NCI-H446 treated with DMSO at 0.1 percent for 48 hours (cell line): ENCODE measurements at places on chromosomes 4 and X.

GRCh38 chr4:42709392-42710065 is 52.6 kb upstream of the ATP8A1 start:
- DNase-seq = no peak

- DNase-seq = peak; percentile 6
Measured at GRCh38 chr4:52912608-52913007, 50.5 kb downstream of the RASL11B start.

DNA sequence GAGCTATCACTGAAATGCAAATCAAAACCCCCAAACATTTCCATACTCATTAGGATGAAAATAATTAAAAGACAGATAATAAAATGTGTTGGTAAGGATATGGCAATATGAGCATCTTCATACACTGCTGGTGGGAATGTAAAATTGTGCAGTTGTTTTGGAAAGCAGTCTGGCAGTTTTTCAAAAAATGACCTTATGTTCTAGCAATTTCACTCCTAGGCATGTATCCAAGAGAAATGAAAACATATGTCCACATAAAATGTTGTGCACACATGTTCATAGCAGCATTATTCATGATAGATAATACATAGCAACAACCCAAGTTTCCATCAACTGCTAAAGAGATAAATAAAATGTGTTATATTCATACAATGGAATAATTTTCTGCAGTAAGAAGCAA is 14.8 kb upstream of the GPRASP2 start:
- peak; percentile 67 for DNase-seq

GRCh38 chrX:117568238-117568637 is 548.4 kb downstream of the KLHL13 start:
- no peak for DNase-seq

DNA sequence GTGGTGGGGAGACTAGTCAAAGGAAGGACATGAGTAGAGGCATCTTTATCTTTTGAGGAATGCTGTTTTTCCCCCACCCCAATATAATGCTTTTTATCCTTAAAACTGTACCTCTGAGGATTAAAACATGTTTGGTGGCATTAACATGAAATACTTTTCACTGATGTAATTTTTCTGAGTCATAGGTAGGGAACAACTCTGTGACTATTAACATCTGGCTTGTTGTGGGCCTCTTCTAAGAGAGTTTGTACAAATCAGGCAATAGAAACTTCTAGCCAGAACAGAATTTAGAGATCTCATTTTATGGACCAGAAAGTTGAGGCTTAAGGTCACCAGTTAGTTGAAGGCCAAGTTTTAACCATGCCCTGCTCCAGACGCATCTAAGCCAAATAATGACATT is 207.6 kb downstream of the SOX3 start:
- DNase-seq = no peak

GRCh38 chr4:113607147-113607720 is 154.3 kb downstream of the CAMK2D start:
- no peak for DNase-seq

GRCh38 chr4:81197864-81198524 is 17.0 kb downstream of the PRKG2 start:
- DNase-seq = peak; percentile 19

DNA sequence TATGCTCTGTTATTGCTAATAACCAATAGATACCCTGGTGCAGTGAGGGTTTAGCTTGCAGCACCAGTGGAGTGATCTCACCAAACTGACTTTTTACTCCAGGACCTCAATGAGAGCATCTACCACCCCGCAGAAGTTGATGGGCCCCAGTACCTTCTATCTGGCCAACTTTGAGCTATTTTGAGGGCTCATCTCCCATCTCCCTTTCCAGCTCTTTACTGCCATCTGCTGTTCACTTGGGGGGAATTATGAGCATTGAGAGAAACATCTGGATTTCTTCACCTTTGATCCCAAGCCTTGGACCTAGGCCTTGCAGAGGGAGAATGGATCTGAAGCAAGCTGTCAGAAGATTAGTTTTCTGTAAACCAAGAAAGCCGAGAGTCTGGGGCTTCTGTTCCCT is 143.6 kb downstream of the TMEM164 start:
- DNase-seq = no peak

GRCh38 chr4:82744284-82744968 is 54.2 kb downstream of the SCD5 start:
- no peak for DNase-seq

DNA sequence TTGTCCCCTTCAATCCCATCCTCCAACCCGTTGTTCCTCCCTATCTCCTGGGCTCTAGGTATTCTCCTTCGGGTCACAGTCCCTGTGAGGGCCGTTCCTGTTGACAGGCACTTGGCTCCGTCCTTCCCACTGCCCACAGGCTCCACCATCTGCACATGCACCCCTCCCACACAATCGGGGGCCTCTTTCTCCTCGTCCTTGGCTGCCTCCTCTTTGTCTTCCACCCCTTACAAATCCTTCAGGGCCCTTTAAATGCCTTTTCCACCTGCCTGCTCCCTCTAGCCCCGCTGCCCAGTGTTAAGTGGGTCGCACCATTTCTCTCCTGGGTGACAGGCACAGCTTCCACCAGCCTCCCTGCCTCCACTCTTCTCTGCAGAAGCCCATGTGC is 2.7 kb upstream of the AVPR2 start:
- DNase-seq = no peak

DNA sequence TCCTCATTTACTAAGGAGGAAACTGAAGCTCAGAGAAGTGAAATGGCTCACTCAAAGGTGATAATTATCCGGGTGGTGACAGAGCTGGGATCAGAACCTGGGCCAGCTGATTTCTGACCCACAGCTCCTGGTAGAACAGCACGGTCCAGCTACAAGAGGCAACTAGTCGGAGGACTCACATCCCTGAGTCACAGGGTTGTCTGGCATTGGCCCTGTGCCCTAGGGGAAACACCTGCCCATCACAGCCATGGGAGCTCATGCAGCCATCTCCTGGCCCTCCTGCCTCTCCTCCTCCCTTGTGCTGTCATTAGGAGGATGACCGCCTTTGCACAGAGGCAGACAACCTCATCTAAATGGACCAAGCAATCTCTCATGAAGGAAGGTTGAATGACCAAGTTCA is 115.2 kb upstream of the TSPAN5 start:
- DNase-seq = no peak

GRCh38 chr4:53605783-53606182 is 14.5 kb upstream of the LNX1 start:
- no peak for DNase-seq

DNA sequence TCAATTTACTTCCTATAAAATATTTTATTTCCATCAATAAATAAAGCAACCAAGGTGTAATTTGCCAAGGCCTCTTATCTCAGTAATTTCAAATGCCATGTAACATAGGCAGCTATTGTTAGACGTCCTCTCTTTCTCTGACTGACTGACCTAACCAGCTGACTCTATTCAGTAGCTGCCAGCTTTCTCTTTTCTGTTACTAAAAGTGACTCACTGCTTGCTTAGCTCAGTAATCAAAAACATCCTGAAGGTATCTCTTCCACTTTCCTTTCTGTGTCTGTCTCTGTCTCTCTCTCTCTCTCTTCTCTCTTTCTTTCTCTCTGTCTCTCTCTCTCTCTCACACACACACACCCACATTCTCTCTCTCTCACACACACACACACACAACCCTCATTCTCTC is 134.2 kb downstream of the SPOCK3 start:
- DNase-seq = peak; percentile 52

GRCh38 chrX:8868906-8869305 is 67.7 kb upstream of the FAM9A start:
- DNase-seq = no peak

DNA sequence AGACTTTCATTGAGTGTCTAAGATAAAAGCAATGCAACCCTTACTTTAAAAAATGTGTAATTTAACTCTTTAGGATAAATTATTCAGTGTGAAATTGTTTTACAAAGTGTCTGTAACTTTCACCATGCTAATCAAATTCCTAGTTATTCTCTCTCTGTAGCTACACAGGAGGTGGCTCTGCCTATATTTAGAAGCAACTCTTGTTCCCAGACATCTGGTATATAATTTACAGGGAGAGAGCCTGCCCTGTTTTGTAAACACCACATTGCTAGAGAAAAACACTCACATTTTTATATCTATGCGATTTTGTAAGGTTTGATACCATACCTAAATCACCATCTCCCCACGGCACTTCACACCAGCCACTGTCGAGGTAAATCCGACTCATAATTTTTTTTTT is 35.5 kb upstream of the SPATA4 start:
- peak; percentile 15 for DNase-seq

DNA sequence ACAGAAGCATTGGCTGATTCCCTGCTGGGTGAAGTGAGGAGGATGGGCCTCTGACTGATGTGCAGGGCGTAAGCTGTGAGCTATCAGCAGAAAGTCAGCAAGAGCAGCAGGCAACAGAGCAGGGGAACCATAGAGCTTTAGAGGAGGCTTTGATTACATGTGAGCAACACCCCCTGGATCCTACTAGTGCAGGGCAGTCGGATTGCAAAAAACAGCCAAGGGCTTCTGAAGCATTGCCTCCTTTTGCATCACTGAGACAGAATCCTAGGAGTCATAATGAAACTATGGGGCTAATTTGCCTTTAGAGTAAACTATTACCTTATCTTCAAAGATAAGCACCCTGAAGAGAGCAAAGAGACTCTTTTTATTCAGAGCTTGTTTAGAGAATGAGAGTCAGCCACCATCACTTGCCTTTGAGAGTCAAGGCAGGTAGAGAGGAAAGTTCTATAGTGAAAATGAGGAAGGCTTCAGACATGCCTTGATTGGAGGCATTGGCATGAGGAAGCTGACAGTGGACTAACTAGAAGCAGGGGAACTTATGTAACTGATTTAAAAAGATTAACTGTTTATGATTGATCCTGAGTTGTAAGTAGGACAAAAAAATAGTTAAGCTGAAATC is 420.3 kb downstream of the PDHA2 start:
- no peak for DNase-seq

GRCh38 chr4:141102367-141102766 is 30.9 kb downstream of the RNF150 start:
- no peak for DNase-seq

- no peak for DNase-seq
Measured at GRCh38 chr4:12138488-12138887, 709.8 kb upstream of the HS3ST1 start.

GRCh38 chrX:77901506-77901905 is 2.2 kb downstream of the COX7B start:
- no peak for DNase-seq

DNA sequence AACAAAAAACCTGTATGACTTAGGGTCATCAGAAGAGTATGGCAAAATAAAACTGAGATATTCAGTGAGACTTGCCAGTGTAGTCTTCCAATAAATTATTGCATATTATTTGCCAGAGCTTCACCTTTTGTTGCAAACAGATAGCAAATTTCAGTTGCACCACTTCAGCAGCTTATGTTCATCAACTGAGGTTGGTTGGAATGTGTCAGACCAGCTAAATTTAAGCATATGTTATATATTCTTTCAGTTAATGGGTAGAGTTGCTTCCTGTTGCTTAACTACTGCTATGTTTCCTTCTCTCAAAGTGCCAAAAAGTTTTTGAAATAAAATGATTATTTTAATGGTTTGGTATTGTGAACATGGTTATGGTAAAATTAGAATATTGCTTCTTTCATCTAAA is 61.5 kb downstream of the GALNT7 start:
- no peak for DNase-seq

DNA sequence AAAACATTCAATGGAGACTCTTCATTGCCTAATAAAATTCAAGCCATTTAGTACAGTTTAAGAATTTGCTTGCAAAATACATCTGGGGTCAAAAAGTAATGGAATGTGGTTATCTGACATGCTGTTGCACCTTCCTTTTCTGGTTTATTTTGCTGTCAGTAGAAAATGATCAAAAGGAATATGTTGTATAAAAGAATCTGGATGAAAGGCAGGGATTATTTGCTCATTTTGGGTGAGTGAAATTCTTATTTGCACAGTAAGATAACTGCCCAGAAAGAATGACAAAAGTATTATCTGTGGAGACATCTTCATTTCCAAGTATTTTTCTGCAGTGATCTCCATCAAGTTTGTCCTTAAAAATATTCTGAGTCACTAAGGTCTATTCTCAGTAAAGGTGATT is 30.4 kb downstream of the BOD1L1 start:
- DNase-seq = no peak

DNA sequence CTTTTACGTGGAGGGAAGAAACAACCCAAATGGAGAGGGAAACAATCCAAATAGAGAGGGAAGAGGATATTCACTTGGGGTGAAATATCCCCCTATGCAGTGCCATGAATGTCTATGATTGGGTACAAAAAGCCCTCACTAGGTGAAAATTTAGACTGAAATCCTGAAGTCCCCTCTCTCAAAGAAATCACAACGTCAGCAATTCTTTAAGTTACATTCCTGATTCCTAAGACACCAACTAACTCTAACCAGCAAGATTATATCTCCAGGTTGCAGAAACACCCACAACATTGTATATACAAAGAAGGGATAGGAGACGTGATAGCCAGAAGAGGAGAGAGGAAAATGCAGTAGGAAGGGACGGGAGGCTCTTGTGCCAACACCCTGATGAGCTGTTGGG is 374.3 kb downstream of the DCAF12L2 start:
- DNase-seq = no peak

DNA sequence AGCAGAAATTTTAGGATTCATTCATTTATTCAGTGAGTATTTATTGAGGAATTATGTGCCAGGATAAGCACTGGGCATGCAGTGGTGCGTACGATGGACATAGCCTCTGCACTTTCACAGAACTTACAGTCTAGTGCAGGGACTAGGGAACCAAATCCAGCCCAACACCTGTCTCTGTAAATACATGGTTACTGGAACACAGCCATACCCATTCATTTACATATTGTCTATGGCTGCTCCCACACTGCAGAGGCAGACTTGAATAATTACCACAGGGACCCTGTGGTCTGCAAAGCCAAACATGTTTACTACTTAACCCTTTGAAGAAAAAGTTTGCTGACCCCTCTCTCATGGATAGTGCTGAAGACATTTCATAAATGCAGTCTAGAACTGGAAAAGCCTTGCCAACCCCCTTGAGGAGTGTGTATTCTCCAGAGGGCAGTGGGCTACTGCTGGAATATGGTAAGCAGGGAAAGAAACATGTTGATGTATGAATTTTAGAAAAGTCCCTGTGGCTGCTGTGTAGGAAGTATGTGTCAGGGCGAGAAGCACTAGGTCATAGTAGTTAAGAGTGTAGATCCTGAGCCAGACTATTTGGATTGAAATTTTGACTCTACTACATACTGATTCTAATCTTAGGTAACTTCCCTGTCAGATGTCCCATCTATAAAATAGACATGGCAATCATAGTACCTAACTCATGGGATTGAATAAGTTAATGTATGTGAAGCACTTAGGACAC is 75.5 kb downstream of the GALNT7 start:
- no peak for DNase-seq

DNA sequence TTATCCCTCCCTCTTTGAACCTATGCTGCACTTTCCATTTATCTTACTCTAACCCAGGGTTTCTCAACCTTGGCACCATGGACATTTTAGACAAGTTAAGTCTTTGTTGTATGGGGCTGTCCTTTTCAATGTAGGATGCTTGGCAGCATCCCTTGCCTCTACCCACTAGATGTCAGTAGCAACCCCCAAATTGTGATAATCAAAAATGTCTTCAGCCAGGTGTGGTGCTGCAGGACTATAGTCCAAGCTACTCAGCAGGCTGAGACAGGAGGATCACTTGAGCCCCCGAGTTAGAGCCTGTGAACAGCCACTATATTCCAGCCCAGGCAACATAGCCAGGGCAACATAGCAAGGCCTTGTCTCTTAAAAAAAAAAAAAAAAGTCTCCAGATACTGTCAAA is 7.0 kb downstream of the LRCH2 start:
- DNase-seq = no peak
